Esophagus squamous epithelium (tissue), 5 donors: ENCODE measurements at places on chromosomes 5 and 9.

- DNase-seq = no peak
Measured at GRCh38 chr9:137427454-137428310, 4.5 kb downstream of the NOXA1 start.

GRCh38 chr5:119458911-119459632 lies 6.8 kb downstream of the HSD17B4 start:
- DNase-seq = no peak

DNA sequence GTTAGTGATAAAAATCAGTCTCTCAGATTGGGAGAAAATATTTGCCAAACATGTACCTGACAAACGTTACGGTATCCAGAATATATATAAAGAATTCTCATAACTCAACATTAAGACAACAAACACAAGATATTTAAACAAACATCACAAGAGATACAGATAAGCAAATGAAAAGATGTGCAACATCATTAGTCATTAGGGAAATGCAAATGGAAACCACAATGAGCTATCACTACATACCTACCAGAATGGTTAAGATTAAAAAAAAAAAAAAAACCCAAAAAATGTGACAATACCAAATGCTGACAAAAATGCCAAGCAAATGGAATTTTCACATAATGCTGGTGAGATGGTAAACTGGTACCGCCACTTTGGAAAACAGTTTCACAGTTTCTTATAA lies 15.4 kb downstream of the CERT1 start:
- DNase-seq = no peak

DNA sequence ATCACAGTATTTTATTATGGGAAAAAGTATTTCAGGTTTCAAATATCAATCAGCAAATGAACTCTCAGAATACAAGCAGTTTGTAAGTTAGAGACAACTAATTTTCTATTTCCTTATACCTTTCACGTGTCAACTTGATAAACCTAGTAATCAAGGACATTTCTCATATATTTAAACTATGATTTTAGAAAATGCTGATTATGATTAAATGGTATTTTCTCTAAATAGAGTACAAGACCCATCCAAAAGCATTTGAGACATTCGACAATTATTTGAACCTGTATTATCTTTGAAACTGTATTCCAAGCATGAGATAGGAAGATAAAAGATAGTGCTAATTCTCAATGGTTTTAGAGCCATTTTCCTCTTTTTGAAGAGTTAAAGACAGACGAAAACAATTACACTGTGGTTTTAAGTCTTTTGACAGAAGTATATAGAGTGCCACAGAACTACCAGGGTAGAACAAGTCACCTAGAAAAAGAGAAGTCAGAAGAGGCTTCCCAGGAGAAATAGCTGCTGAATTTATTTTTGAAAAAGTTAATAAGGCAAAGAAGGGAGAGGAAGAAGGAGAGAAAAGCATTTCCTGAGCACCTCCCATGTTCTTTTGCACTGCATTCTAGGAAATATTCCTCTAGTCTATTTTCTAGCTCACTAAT lies 5.6 kb downstream of the MEIKIN start:
- DNase-seq = no peak

DNA sequence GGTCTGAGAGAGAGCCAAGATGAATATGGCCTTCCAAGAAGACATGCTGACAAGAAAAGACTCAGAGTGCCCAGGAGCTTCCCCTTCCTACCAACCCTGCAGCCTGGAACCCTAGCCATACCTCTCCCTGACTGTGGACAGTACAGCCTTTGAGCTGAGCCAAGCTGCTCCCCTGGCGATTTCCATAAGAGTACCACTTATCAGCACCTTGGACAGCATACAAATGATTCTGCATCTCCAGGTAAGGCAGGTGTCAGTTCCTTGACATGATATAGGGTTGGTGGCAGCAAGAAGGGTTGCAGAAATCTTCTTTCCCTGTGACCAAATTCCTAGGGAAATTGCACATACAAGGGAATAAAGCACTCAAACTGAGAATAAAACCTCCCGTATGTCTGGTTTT lies 58.3 kb downstream of the MFAP3 start:
- DNase-seq = no peak

DNA sequence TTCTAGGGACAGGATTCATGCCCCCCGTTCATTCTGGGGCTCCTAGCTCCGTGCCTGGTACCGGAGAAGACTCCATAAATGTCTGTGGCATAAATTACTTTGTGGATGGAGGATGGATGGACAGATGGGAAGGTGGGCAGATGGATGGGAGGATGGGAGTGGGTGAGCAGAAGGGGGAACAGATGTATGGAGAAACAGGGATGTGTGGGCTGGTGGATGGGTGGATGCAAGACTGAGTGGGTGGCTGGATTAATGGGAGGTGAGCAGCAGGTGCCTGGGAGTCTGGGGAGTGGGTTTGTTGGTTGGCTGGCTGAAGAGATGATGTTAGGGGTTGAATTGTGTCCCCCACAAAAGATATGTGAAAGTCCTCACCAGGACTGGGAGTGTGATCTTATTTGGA lies 43.5 kb downstream of the SARDH start:
- no peak for DNase-seq

DNA sequence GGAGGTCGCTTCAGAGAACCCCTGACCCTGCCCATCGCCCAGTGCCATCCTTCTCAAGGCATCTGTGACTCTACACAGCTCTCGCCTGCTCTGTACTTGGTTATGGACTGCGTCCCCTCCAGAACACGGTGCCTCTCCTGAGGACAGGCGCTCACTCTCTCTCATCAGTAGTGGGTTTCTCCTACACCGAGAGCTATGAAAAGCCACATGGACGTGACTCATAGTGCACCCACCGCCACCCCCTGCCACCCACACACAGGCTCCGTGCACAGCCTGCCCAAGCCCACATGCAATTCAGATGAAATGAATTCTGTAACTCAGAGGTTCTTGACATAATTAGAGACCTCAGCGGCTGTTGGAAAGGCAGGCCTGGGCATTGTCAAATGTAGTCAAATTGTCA lies 13.9 kb downstream of the GTF3C5 start:
- no peak for DNase-seq

- DNase-seq = no peak
Measured at GRCh38 chr9:69975681-69976080, 68.0 kb upstream of the MAMDC2 start.

DNA sequence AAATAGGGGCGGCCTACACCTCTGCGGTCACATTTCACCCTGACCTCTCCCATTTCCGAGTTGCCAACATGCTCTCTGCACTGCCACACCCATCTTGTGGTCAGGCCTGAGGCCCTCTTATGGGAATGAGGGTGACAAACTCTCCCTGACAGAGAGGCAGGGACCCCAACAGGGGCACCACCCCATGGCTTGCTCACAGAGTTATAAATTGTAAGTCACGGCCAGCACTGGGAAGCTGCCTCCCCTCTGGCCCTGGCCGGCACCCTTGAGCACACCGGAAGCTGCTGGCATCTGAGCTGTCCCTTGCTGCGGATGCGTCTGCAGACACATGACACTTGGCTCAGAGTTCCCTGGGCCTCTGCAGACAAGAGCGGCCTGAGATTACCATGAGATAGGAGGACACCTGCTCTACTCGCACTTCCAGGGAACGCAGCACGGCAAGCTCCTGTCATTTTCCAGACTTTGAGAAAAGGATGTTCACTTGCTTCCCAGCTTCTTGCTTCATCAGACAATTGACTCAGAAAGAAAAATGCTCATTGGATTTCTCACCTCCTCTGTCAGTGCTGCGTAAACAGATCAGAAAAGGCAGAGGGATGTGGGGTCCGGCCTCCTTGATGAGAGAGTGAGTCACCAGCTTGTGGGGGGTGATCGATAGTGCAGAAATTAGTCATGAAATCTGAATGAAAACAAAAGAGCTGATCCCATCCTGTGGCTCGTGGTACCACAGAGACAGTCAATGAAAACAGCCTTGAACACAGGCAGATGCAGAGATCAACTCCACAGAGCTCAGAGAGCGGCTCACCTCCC lies 269.8 kb downstream of the SYK start:
- DNase-seq = no peak

- DNase-seq = no peak
Measured at GRCh38 chr5:141492168-141492885, 3.4 kb downstream of the PCDHGC5 start.

DNA sequence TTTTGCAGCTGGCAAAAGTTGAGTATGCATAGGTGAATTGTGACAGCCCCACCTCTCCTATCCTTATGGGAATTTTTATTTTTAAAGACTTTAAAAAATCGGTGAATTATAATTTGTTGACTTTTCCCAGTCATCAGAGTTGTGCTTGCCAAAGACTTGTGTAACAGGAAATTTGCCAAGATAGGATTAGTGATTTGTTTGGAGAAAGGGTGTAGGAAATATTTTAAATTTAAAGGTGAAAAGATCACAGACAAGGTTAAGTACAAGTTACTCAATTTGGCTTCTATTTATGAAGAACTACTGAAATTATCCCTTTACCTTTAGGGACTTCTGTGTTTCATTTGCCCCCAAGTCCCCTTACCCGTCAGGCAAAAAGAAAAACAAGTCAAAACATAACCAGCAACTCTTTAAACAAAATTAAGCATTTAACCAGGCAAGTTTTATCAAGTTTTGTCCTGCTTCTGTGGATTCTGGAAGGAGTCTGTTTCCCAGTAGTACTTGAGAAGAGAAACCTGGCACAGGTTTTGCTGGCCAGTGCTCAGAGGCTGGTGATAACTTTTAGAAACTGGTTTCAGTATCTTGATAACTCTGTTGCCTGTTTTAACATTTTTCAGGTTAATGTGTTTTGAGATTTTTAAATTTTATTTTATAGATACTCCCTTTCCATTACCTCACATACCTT lies 285.4 kb downstream of the MAST4 start:
- no peak for DNase-seq

DNA sequence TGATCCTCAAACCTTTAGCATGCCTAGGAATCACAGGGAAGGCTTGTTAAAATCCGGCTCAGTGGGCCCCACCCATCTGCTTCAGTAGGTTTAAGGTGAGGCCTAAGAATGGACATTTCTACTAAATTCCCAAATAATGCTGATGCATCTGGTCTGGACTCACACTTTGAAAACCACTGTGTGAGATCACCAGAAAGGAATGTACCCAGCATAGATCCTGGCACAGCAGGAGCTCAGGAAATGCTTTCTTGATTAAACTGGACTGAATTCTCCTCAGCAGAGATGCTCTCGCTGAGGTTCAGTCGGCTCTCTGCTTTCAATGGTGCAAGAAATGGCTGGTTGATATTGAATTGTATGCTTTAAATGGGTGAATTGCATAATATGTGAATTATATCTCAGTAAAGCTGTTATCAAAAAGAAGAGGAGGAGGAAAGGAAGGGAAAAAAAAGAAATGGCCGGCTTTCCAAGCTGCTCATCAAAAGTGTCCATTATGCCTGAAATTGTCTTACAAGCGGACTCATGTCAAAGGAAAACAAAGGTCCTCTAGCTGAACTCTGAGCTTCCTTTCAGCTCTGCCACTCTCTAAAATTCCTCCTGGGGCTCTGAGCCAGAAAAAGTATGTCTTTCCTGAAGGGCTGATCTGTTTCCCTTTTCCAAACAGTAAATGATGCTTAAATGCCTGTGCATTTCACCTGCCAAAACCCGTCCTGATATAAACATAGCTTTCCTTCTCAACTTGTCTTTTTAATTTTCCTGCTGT lies 77.6 kb upstream of the SAP30L start:
- DNase-seq = no peak

DNA sequence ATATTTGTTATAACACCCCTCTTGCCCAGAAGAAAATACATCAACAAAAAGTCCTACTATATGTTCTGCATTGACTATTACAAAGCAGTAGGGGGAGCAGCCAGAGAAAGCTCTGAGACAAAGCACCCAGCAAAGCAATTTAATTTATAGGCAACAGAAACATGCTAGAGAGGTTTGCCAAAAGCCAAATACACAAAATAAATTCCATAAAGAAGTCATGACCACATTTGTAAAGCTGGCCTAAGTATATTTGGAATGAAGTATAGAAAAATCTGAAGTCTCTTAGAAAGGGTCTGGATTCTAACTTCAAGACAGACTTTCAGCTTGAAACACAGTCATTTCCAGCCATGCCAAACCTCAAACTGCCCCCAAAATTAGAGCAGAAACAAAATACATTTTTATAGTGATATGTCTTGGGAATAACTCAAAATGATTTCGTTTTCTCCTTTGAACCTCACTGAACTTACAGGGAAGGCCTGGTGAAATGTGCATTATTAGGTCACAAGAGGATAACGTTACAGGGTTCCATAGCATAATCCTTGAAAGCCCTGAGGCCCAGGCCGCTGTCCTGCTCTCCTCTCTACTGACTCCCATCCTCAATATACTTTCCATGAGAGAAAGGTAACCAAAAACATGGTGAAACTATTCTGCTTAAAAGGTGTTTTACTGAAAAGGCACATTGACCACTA lies 451.8 kb downstream of the RAB3C start:
- no peak for DNase-seq

GRCh38 chr5:88188458-88189132 lies 80.0 kb downstream of the TMEM161B start:
- no peak for DNase-seq

- no peak for DNase-seq
Measured at GRCh38 chr5:101997235-101997634, 298.8 kb downstream of the SLCO4C1 start.

DNA sequence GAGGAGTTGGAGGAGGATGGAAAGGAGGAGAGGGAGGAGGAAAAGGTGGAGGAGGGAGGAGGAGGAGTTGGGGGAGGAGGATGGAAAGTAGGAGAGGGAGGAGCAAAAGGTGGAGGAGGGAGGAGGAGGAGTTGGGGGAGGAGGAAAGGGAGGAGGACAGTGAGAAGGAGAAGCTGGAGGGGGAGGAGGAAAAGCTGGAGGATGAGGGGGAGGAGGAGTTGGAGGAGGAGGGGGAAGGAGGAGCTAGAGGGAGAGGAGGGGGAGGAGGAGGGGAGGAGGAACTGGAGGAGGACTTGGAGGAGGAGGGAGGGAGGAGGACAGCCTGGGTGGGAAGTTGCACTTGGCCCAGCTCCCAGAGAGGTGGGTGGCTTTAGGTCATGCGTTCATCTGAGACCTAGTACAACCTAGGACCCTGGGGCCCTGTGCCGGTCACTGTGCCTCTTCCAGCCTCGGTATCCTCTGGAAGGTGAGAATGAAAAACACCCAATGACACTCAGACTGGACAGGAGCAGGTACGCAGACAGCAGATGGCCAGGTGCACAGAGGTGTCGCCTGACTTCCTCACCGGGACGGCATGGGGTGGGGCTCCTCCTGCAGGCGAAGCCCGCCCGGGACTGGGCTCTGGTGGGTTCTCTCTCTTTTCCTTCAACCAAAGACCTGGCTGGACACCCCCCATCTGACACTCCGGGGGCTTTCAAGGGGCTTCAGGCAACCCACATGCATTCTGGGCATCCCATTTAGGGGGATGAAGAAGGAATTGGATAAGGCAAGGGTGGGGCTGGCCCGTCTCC lies 12.2 kb upstream of the SLC2A6 start:
- no peak for DNase-seq

DNA sequence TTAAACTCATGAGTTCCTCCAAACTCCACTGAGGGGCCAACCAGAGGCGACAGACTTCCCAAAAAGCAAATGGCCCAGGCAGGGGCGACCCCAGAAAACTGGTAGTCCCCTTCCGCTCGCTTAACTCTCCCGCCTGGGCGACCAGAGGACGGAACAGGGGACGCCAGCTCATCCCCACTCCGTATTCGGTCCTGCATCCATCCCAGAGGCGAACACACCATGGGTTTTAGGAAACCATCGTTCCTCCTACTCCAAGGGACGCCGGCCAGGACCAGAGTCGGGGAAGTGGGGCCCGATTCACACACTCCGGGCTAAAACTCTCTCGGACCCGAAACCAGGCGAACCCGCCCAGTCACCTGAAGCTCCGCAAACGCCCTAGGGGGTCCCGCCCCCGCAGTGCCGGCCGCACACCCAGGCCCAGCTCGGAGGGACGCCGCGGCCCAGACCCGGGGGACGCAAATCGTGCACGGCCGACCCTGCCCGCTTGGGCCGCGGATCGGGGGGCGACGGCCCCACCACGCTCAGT lies 478 bp downstream of the TEX10 start:
- no peak for DNase-seq
